ENCODE measurements at places on chromosomes 16 and 17. TPM values are rescaled to one million over a fixed set of nuclear protein-coding genes. Genes with fewer than 3 reads are reported as not detected.
A peak's percentile ranks its signal among the peaks of the same experiment; 100 is the strongest.

DNA sequence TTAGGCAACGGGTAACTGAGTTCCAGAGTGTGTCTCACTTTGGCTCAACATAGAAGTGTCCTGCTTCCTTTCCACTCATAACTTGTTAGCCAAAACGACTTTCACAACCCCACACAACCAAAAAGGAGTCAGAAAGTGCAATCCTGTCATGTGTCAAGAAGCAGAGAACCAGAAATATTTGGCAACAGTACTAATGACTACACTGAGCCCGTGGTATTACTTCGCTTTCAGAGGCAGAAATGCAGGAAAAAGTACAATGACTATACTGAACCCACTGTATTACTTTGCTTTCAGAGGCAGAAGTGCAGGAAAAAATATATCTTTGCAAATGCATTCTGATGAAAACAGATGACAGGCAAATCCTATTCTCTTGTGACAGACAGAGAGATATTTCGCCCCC is 484.6 kb downstream of the KIF2B start:
- no peak for DNase-seq
- no peaks in the 10 kb centered on the region for H3K27me3 ChIP-seq
- no peak overlapping the region for H3K4me3 ChIP-seq
- no peaks in the 10 kb centered on the region for H3K4me1 ChIP-seq
- H3K36me3 ChIP-seq, result no peaks in the 10 kb centered on the region

DNA sequence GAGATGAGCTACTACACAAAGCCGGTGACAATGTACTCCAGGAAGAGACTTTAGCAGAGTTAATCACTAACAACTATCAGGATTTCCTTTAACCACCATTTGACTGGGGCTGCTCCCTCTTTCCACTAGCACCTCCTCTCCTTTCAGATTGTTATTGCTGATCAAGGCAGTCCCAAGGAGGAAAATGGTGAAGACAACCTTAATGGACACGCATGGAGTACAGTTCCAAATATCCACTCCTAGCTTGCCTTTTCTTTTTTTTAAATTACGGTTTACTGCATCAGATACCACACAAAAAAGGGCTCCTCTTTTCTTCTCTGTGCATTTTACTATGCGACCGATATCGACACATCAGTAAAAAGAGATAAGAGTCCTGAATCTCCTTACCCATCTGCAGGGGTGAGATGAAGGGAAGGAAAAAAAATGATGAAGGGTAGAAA is 30.9 kb downstream of the FAM222B start:
- peak; percentile 15 for DNase-seq
- peak overlapping the region; percentile 66 for H3K27ac ChIP-seq
- H3K36me3 ChIP-seq, result no peaks in the 10 kb centered on the region
- peak overlapping the region; percentile 91 for H3K4me3 ChIP-seq

The MAF gene
- 0.27 TPM for total RNA-seq

GRCh38 chr16:1412847-1413246 is 1.7 kb downstream of the UNKL start:
- no peaks in the 10 kb centered on the region for H3K27me3 ChIP-seq
- no peak for DNase-seq
- H3K36me3 ChIP-seq, result no peaks in the 10 kb centered on the region
- peaks cover 14% of the 10 kb centered on the region for H3K4me1 ChIP-seq
- no peak overlapping the region for H3K4me3 ChIP-seq

The RGS11 gene
- not detected for total RNA-seq

DNA sequence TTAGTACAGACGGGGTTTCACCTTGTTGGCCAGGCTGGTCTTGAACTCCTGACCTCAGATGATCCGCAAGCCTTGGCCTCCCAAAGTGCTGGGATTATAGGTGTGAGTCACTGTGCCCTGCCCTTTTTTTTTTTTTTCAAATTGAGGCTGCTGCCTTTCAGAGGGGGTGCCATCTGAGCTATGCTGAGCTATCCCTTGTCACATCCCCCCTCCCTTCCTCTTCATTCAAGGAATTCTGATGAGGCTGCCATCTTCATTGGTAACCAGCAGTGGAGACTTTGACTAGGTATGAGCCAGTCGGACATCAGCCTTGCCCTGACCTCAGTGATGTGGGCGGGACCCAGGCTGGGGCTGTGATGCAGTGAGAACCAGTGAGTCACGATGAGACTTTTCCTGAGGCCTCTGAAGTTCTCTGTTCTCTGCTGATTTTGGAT is 24.4 kb upstream of the GPT2 start:
- H3K4me3 ChIP-seq, result 0 out of 2 replicates have a peak overlapping the region, but pooled peaks have one; percentile 26
- H3K27ac ChIP-seq, result peak overlapping the region; percentile 31
- H3K27me3 ChIP-seq, result no peaks in the 10 kb centered on the region
- peak; percentile 83 for DNase-seq
- peaks cover 42% of the 10 kb centered on the region for H3K4me1 ChIP-seq
- H3K36me3 ChIP-seq, result no peaks in the 10 kb centered on the region

DNA sequence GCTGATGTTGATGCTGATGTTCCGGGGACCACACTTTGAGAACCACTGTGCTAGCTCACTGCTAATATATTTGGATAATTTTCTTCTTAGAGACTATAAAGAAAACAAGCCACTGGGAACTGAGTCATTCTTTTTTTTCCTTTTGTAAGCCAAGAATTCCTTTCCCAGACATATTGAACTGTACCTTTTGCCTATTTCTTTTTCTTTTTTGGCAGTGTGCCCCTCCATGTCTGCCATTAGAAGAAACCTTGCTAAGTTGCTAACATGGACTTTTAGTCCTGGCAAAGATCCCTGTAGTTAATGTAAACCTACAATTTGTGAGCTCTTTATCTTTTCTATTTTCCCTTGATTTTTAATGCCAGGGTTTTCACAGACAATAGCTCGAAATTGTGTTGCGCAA is 17.3 kb upstream of the ERCC4 start:
- no peak overlapping the region for H3K4me3 ChIP-seq
- no peaks in the 10 kb centered on the region for H3K4me1 ChIP-seq

DNA sequence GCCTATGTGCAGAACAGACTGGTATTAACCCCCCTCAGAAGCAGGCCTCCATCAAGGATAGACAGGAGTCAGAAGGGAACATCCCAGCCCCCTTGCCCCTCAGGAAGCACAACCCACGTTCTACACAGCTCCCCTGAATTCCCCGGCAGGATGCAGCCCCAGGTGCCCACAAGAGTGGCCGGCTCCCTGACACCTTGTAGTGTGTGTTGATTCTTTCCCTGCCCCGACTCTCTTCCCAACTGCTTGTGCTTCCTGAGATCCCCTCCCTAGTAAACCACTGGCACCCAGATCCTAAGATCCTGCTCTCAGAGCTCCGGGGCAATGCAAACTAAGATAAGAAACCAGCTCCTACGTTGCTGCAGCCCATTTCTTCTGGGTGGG is 34.8 kb upstream of the LITAF start:
- no peak overlapping the region for H3K27ac ChIP-seq
- H3K4me3 ChIP-seq, result no peak overlapping the region
- no peaks in the 10 kb centered on the region for H3K36me3 ChIP-seq
- no peak for DNase-seq

DNA sequence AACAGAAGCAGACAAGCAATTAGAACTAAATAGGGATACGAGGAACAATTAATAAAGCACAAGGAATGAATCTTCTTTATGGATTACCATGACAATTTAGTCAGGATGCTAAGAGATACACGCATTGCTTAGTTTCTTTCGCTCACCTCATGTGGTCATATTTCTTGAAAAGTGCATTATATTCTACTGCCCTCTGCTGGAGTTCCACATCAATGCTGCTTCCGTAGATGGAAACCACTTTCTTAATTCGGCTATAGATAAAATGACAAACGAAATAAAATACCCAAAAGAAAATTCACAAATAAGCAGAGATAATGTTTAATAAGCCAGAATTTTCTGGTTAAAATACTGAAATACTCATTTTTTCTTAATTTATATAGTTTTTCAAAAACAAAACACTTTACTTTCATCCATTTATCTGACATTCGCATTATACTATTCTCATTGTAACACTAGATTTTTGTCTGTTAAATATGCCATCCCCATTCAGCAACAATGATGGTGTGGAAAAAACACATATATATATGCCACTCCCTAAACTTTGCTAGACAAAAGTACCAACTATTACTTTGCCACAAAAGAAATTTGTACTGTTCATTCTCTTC is 22.0 kb upstream of the PHLPP2 start:
- DNase-seq, result peak; percentile 26
- no peaks in the 10 kb centered on the region for H3K27me3 ChIP-seq

GRCh38 chr16:52757746-52758472 is 211.0 kb upstream of the TOX3 start:
- H3K4me1 ChIP-seq, result no peaks in the 10 kb centered on the region
- DNase-seq, result no peak
- no peak overlapping the region for H3K27ac ChIP-seq
- H3K36me3 ChIP-seq, result no peaks in the 10 kb centered on the region

DNA sequence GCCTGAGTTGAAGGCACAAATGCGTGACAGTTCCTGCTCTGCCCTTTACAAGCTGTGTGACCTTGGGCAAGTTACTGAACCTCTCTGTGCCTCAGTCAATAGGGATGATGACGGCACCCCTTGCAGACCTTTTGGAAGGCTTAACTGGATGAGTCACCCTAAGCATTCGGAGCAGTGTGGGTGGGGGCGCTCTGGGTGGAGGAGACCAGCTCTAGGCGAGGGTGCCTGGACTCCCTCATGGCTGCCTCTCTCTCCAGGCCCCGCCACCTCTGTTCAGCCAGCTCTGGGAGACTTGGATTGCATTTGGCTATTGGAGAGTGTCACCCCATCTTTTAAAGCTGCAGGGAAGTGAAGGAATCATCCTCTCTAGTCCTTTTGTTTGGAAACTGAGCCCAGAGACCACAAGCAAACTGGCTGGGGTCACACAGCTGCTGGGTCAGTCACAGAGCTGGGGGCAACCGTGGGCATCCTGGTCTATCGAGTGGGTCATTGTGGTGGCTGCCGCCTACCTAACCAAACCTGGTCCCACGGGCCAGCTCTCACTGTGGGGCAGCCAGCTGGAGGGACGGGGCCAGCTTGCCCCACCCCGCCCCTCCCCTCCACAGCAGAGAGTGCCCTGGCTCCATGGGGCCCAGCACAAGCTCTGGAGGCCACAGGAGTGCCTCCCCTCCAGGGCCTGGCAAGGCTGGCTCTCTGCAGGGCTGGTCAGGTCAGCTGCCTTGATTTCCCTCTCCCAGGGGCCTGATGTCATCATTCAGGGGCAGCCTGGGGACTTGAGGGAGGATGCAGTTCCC is 20.2 kb upstream of the GSE1 start:
- no peak overlapping the region for H3K4me3 ChIP-seq
- no peaks in the 10 kb centered on the region for H3K27me3 ChIP-seq
- no peak for DNase-seq
- H3K4me1 ChIP-seq, result peaks cover 6% of the 10 kb centered on the region
- H3K27ac ChIP-seq, result no peak overlapping the region

DNA sequence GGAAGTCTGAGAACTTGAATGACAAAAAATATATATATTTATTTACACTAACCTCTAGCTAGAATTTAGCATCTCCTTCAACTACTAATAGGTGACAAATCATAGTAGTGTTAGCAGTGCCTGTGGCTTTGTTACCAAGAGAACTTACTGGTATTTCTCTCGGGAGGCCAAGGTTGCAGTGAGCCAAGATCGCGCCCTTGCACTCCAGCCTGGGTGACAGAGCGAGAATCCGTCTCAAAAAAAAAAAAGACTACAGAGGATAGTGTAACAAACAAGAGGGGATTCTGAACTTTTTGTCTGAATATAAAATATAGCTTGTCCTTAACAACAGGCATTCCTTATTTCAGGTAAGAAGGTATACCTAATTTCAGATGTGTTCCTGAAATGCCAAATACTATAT is 1.3 kb upstream of the SUZ12 start:
- H3K27me3 ChIP-seq, result no peaks in the 10 kb centered on the region
- H3K27ac ChIP-seq, result no peak overlapping the region
- peaks cover 2% of the 10 kb centered on the region for H3K36me3 ChIP-seq
- H3K4me1 ChIP-seq, result peaks cover 6% of the 10 kb centered on the region

- H3K27me3 ChIP-seq, result no peaks in the 10 kb centered on the region
- peaks cover 16% of the 10 kb centered on the region for H3K4me1 ChIP-seq
- no peaks in the 10 kb centered on the region for H3K36me3 ChIP-seq
- no peak overlapping the region for H3K27ac ChIP-seq
Measured at GRCh38 chr17:3536716-3537115, 20.9 kb downstream of the TRPV3 start.

The CLEC18B gene
- total RNA-seq, result 2.1 TPM

The PTX4 gene
- total RNA-seq, result not detected

The NBR1 gene
- 60.8 TPM for total RNA-seq

The NPIPA2 gene
- 3.1 TPM for total RNA-seq

GRCh38 chr17:43418441-43419374 is 19.9 kb downstream of the ARL4D start:
- H3K4me1 ChIP-seq, result peaks cover 6% of the 10 kb centered on the region
- peak; percentile 55 for DNase-seq
- H3K4me3 ChIP-seq, result no peak overlapping the region
- H3K27ac ChIP-seq, result peak overlapping the region; percentile 39
- no peaks in the 10 kb centered on the region for H3K36me3 ChIP-seq

DNA sequence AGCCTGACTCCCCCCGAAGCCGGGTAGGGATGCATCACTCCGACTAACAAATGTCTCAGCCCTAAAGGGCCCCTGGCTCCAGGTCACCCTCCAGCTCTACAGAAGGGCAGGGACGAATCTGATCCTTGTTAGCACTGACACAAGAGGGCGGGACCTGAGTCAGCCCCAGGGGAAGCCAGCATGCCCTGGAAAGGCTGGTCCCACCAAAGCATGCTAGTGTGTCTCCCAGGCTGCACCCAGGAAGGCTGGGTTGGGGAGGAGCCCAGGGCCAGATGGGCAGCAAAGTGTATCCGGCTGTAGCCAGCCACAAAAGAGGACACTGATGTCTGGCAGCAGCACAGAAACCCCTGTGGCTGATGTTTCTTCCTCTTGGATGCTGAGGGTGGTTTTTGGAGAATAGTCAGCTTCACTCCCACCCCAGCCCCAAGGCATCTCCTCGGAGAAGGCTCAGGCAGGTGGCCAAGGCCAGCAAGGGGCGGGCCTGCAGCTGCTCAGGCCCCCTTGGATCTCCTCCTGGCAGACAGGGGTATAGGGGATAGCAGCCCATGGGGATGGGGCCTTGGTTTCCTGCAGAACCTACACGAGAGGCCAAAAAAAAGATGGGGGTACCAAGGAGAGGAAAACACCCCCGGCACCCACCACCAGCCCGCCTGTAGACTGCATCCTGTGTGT is 11.0 kb downstream of the NATD1 start:
- no peaks in the 10 kb centered on the region for H3K36me3 ChIP-seq
- no peak overlapping the region for H3K4me3 ChIP-seq
- H3K27ac ChIP-seq, result no peak overlapping the region
- H3K4me1 ChIP-seq, result no peaks in the 10 kb centered on the region
- H3K27me3 ChIP-seq, result no peaks in the 10 kb centered on the region

DNA sequence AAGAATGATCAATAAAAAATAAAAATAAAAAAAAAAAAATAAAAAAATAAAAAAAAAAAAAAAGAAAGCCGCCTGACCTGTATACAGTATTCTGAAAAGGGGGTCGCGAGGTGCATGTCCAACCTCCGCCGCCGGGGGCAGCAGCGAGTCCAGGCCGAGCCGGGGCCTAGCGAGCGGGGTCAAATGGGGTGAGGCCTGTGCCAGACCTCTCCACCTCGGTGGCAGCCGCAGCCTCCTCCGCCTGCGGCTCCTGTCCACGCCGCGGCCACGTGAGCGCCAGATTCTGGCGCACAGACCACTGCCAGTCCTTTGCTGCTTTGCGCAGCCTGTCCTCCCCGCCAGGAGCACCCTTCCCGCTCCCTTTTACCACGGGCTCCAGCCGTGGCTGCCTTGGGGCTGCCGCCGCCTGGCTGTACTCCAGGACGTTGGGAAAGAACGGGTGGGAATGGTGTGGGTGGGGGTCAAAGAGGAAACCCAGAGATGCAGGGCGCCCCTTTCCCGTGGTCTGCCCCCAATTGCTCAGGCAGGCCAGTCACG is 2.4 kb upstream of the BCKDK start:
- peaks cover 9% of the 10 kb centered on the region for H3K36me3 ChIP-seq
- H3K27me3 ChIP-seq, result no peaks in the 10 kb centered on the region
- peak overlapping the region; percentile 70 for H3K27ac ChIP-seq
- no peak for DNase-seq

- peaks cover 6% of the 10 kb centered on the region for H3K4me1 ChIP-seq
- H3K27me3 ChIP-seq, result no peaks in the 10 kb centered on the region
- peak overlapping the region; percentile 94 for H3K4me3 ChIP-seq
Measured at GRCh38 chr17:3636908-3637373, 381 bp downstream of the CTNS start.

Measured in HCT116 (cell line).